ENCODE measurements at places on chromosomes 16 and 17.

DNA sequence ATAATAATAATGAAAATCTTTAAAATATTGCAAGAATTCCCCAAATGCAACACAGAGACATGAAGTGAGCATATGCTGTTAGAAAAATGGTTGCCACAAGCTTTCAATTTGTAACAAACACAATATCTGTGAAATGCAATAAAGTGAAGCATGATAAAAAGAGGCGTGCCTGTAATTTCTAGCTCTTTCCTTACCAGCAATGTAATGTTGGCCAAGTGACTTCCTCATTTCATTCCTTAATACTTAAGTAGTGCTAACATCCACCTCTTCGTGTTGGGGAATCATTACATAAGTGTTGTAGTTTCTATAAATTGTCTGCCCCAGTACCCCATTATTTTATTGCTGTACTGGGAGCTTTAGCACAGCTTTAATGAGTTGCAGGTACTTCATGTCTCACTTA is 1192.0 kb upstream of the CDH8 start:
- DNase-seq = no peak

DNA sequence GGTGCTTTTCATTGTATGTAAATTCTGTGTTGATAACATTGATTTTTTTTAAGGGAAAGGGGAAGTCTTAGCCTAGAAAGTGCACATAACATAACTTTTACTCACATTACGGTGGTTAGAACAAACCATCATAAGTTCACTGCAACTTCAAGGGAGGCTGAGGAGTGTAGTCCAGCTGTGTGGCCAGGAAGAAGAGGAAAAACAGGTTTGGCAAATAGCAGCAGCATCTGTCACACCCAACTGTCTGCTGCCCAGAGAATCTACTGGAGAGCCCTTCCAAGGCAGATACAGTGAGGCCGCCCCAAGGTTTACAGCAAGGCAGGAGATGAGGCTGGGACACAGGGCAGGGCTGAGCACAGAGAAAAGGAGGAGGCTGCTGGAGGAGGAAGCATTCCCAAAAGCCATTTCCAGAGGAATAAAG is 60.6 kb downstream of the AIPL1 start:
- DNase-seq = no peak

- DNase-seq = peak; percentile 40
Observed at GRCh38 chr17:65231662-65232335, 94.6 kb downstream of the RGS9 start.

DNA sequence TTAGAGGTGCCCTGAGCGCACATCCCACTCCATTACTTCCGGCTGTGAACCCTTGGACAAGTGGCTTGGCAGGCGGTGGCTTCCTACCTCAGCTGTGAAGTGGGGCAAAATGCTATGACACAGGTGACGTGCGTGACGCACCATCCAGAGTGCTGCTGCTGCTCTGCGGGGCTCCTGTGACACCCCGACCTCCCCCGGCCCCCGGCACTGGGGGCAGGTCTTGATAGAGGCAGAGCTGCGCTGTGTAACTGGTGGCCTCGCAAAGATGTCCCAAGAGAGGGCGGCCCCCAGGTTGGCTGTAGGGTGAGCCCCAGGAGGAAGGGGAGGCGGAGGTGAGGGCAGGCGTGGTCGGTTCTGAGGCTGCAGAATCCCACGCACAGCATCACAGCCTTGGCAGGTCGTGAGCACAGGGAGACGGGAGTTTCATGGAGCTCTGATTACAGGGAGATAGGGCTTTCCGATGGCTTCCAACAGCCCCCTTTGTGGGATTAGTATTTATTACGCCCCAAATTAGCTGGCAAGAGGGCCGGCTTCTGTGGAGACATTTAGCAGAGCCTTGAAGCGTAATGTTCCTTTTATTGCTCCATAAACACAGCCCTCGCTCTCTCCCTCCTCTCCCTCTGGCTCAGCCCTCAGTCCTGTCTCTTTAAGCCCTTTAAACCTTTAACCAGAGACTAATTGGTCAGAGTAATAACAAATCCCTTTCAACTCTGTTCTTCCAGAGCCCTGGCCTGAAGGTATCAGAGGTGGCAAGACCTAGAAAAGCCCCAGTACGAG is 328.1 kb downstream of the C16orf95 start:
- DNase-seq = no peak

- no peak for DNase-seq
Observed at GRCh38 chr17:41382394-41382793, 288 bp upstream of the KRT34 start.

- DNase-seq = no peak
Observed at GRCh38 chr16:85042606-85043005, 15.0 kb downstream of the KIAA0513 start.

GRCh38 chr16:63960321-63960720 is 1161.5 kb downstream of the CDH11 start:
- no peak for DNase-seq

DNA sequence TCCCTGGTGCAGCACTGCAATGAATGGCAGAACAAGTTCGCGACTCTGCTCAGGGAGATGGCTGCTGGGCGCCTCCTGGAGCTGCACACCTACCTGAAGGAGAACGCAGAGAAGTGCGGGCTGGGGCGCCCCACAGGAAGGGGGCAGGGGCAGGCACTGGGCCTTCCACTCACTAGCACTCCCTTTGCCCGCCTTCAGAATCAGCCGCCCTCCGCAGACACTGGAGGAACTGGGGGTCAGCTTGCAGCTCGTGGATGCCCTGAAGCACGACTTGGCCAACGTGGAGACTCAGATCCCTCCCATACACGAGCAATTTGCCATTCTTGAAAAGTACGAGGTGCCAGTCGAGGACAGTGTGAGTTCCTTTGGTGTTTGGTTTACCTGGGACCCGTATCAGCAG is 46.4 kb downstream of the DNAH2 start:
- DNase-seq = no peak

DNA sequence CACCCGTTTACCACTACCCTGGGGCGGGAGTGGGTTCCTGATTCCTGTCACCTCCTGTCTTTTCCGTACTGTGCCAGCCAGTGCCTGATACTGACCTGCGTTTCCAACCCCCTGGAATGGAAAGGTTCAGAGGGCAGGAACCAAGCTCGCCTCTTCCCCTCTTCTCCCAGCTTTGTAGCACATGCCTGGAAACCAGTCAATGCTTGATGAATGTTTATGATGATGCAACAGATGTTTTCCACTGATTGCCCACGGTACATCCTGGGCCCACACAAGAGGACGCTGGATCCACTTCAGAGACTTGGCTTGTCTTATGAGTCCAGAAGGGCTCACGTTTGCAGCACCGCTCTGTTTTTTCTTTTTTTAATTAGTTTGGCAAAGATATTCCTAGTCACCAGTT is 262.0 kb downstream of the CPPED1 start:
- no peak for DNase-seq

- DNase-seq = no peak
Observed at GRCh38 chr17:72343911-72344310, 223.1 kb downstream of the SOX9 start.

GRCh38 chr16:84413244-84414004 is 45.1 kb downstream of the ATP2C2 start:
- DNase-seq = no peak

Data from NCI-H1417 (cell line).